ENCODE measurements at places on chromosomes 7 and 10.
A peak's percentile ranks its signal among the peaks of the same experiment; 100 is the strongest.

GRCh38 chr10:80870282-80870681 is 332.6 kb downstream of the SH2D4B start:
- no peak for DNase-seq

- no peak for DNase-seq
Measured at GRCh38 chr10:120368927-120369326, 88.1 kb upstream of the PLPP4 start.

- no peak for DNase-seq
Measured at GRCh38 chr10:73601486-73601921, 10.4 kb upstream of the USP54 start.

DNA sequence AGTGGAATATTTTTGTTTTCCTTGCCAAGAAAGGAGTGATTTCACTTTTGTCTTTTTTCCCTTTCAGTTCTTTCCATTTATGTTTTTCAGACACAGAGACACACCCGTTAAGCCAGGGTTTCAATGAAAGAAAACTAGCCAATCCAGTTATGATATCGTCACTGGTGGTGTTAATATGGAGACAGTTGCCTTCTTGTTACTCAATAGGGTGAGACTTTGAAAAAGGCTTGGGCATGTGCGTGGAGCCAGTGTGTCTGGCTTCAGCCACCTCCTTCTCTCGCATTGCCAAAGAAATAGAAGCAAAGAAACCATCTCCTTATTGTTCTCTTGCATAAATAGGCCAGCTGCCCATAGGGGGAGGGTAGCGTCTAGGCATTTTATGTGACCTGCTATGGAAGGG is 84.1 kb upstream of the DLX6 start:
- DNase-seq = no peak

DNA sequence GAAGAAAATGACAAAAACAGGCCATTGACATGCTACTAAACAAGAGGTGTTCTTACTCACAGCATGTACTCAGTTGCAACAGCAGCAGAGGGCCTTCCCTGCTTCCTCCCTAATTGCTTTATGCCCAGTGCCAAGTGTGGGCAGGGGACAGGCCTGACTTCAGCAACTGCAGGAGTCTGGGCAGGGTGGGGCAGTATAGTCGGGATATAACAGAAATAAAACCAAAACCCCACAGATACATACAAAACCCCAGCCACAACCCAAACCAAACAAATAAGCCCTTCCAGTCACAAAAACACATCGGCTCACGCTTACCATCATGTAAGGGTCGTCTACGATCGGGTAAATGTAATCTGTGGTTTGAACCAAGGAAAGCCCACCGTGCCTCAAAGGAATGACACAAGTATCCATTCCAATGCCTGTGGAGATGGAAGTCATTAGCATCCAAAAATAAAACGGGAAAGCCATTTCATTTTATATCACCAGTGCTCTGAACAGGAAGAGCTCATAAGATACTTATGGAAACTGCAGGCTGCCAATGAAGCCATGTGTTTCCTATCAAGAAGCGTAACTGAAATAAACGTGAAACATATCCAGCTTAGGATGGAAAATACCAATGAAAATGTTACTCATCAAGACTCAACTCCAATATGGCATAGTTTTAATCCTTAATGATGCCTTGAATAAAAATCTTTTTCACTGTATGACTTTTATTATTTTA is 9.5 kb downstream of the SEPHS1 start:
- no peak for DNase-seq

DNA sequence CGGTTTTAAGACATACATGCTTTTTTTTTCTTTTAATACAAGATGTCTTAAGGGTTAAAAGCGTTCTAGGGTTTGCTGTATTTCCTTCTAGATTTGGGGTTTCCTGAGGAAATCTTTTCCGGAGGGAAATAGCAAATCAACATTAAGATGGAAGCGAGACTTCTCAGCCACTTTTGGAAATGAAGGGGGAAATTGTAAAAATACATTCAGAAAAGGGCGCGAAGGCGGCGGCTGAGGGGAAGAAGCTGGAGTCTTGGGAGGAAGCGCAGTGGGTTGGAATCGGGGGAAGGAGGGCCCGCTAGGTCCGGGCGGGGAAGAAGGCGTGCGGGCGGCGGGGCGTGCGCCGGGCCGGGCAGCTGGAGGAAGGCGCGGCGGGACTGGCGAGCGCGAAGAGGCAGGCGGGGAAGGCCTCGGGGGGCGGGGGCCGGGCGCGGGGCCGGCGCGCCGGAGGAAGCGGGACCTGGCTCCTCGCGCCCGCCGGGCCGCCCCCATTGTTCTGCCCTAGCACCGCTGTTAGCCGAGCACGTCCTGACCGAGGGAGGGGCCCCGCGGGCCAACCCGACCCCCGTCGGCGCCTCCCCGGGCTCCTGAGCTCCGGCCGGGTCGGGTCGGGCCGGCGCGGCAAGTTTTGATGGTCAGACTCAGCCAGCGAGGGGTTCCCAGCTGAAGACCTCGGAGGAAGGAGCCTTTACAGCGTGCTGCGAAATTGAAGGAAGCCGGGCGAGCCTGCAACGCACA is 1.5 kb upstream of the SKIDA1 start:
- DNase-seq = no peak

DNA sequence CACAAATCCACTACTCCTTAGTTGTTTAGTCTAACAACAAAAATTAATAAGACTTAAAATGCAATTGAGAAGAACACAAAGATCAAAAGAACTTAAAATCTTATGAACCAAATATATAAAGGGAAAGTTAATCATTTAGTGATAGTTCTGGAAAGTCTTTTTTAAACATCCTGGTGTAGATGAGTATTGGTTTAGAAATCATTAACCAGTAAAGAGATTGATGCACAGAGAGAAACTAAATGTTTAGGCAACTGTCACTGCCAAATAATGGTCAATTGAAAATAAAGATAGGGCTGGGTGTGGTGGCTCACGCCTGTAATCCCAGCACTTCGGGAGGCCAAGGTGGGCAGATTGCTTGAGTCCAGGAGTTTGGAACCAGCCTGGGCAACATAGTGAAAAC is 44.9 kb downstream of the SP8 start:
- no peak for DNase-seq

- no peak for DNase-seq
Measured at GRCh38 chr7:151805191-151805590, 71.7 kb downstream of the PRKAG2 start.

DNA sequence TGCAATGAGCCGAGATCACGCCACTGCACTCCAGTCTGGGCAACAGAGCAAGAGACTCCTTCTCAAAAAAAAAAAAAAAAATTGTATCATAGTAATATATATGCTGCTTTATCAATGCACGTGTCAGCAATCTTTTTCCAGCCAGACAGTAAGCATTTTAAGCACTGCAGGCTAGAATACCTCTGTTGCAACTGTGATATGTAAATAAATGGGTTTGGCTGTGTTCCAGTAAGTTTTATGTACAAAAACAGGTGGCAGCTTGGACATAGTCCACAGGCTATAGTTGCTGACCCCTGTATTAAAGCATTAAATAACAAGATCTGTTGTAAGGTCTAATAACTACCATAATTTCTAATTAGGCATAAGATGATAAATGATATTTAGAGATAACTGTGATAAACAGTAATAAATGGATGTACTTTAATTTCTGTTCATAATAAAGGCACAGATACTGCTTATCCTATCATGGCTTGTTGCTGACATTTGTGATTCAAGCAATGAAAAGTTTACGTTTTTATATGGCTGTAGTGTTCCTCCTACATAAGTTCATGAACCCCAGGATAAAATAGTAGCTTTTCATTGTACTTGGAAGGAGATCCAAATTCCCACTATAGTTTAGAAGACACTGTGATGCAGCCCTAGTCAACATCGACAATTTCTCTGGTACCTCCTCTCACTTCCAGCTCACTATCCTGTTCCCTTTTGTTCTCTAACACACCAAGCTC is 161.4 kb downstream of the ELMO1 start:
- DNase-seq = no peak

DNA sequence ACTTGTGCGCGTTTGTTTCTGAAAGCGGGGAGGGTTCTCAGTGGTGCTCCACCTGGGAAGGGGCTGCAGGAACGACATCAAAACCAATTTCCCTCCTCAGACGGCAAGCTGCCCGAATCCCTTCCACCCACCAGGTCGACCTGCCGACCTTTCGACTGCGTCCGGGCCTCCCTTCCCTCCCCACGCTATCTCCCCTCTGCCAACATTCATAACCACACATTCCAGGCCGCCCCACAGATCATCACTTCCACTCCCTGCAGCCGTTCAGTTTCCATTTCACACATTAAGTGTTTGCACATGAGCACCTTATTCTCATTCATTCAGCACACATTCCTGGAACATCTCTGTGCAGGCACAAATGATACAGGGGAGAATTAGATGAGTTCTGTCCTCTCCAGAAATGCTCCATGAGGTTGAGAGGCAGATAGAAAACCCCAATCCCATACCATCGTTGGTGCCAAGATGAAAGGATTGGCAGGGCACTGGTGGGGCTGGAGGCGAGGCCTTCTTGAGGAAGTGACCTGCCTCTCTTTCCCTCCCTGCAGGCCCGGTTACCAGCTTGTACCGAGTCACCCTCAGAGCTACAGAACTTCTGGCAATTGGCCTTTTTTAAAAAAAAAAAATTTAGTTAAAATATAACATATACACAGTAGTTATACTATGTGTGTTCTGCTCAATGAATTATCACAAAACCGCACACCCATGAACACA is 70.0 kb downstream of the MINDY4 start:
- no peak for DNase-seq

GRCh38 chr10:28948046-28948445 is 270.7 kb downstream of the BAMBI start:
- no peak for DNase-seq

DNA sequence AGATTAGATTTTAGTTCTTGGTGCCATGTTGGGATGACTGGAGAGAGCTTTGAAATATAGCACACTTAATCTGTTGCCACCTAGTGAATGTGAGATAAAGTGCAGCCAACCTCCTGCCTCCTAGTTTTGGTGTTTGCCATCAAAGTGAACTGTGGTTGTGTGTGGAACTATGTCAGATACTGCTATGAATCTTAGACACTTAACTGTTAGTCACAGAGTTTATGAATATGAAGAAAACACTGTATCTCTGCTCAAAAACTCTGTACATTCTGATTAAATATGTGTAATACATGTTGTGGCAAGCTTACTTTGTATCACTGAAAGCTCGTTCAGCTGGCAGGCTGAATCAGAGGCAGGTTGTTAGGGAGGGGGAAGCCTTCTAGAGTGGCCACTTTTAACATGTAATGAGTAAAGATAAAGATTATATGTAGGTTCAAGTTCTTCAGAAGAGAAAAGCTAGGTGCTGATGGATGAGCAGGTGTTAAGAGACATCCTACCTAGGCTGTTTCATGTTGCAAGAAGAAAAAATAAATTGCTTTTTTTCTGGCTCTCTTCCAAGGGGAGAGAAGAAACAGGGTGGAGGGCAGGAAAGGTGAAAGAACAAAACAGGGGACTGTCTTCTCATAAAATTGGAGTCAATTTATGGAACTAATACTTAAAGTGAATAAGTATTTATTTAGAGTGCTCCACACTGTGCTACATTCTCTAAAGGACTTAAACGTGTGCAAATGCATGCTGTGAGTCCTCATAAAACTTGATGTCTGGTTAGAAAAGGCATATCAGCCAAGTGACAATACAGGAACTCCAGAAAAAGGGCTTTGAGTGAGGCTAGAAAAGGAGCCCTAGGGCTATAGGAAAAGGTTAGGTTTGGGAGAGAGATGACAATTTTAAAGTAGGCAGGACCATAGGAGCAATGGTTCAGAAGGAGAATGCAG is 14.1 kb upstream of the LAMB1 start:
- DNase-seq = peak; percentile 40

- no peak for DNase-seq
Measured at GRCh38 chr10:93837822-93838221, 56.0 kb upstream of the SLC35G1 start.

GRCh38 chr7:136958016-136958415 is 89.6 kb downstream of the CHRM2 start:
- no peak for DNase-seq

GRCh38 chr10:482848-483247 is 206.6 kb downstream of the DIP2C start:
- DNase-seq = no peak

- DNase-seq = no peak
Measured at GRCh38 chr10:25334445-25334844, 159.6 kb downstream of the GPR158 start.

DNA sequence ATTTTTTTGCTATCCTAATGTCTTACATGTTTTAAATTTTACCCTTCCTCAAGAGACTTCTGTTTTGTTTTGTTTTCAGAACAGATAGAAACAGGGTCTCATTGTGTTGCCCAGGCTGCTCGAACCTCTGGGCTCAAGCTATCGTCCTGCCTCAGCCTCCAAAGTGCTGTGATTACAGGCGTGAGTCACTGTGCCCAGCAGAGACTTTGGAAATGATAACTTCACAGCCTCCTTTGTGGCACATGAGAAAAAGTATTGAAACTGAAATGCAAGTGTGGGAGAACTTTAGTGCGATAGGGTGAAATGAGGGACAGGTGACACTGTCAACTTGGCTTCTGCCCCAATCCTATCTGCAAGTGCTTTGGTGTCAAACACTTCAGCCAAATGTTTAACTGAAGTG is 21.6 kb downstream of the IRF5 start:
- no peak for DNase-seq

DNA sequence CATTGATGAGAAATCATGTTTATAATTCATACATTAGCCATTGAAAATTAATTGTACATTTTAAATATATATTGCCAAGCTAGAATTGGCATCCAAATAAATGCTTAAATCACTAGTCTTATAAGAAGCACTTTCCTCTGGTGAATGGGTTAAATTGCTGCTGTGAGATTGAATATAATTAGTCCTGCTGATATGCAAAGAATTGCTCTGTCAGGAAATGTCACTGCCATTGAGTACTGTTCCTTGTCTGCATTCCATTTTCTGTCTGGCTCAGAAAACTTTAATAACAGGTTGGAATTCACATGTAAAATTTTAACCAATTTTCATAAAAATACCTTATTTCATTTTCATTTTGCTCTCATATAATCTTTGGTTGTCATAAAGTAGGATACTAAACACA is 589.1 kb downstream of the MAGI2 start:
- DNase-seq = no peak

DNA sequence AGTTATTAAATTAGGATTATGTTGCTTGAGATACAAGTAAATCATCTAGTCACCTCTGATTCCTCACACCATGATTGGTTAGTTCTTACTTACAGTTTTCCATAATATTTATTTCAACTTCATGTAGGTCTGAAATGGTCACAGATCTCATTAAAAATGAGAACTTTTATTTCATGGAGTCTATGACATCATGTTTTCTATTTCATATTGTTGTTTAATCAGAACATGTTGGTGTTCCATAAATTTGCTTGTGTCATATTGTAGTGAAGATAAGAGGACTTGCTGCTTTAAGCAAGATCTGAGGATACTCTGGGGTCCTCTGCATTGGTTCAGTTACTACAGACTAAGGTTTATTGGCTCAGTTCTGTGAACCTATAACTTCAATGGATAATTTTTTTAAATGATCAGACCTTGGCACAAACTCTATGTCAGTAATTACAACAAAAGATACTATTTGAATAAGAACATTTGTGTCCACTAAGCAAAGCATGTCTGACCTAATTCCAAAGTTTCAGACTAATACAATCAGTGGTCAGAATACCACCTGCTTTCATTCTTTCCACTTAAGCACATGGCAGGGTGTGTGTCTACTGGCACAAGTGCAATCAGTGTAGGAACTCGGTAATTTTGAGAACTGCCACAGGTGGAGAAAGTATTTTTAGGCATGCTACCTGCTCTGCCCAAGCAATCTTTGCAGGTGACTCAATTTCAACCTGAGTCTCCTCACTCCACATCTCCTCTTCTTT is 68.5 kb downstream of the CCDC71L start:
- no peak for DNase-seq

Measured in NCI-H2171 (cell line).